Renal cortical epithelial cell (primary cell): ENCODE measurements at places on chromosomes 3 and 15. TPM values are rescaled to one million over a fixed set of nuclear protein-coding genes. Genes with fewer than 3 reads are reported as not detected.
A peak's percentile ranks its signal among the peaks of the same experiment; 100 is the strongest.

DNA sequence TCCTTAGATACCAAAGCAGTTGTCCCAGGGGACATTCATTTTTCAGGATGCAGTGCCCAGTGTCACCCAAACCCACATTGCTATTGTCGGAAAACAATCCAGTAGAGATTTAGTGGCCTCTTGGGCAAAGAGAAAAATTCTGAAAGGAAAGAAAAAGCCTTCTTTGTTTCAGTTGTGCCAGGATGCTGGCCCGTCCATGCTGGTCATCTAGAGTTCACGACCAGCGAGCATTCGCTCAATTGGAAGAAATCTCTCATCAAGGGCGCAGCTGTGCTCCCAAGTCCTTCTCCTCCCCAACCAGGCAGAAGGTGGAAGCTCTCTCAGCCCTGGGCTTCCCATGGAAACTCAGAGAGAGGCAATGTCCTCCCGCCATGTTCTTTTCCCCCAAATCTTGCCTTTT, 123.7 kb downstream of the MTHFS start:
- DNase-seq: no peak

GRCh38 chr3:62812631-62813030, 62.6 kb downstream of the CADPS start:
- no peak for DNase-seq

GRCh38 chr3:53111822-53112221, 18.4 kb downstream of the RFT1 start:
- DNase-seq: no peak

DNA sequence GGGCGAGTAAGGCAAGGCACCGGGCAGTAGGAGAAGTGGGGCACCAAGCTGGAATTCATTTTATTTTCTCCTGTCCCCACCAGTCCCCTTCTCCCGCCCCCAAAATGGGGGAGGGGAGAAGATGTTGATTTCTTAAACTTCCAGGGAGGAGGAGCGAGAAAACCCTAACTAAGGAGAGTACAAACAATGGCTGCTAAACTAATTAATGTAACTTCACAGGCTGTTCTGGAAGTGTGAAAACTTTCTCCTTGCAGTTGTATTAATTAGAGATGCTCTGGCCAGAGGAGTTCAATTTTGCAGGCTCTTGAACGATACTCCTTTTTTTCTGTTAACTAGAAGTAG, 11.5 kb downstream of the ZIC4 start:
- no peak for DNase-seq

DNA sequence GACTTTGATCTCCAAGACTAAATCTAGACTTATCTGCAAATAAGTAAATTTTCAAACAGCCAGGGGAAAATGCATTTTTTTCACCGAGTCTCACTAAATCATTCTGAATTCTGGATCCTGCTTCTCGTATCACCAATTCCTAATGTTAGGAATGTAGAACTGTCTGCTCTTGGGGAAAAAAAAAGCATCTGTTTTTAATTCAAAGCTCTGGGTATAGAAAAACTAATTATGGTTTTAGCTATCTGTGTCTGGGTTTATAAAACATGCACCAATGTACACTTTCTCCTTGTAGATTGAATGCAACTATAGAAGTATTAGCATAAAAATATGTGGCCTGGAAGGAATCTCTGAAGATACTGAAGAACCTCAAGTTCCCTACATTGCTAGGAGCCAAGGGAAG, 4.8 kb upstream of the CDAN1 start:
- DNase-seq: no peak

- peak; percentile 24 for DNase-seq
These were observed 2.3 kb downstream of the LNP1 start for GRCh38 chr3:100403362-100404249.

DNA sequence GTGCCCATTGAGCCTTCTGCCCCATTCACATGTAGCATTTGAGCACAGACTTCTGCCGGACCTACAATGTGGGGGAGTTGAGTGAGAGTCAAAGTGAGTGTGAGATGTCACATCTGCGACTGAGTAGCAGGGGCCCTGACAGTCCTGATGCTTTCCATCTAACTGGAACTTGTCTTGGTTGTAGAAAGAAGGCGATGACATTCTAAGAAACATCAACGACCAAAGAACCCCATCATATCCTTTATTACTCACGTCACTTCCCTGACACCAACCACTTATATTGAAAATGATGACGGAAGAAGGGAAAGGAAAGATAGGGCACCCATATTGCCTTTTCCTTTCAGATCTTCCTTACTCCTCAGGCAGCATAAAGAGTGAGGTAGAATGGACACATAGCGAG, 30.5 kb downstream of the SMAD3 start:
- no peak for DNase-seq

- DNase-seq: no peak
These were observed 40.5 kb downstream of the SLC12A6 start for GRCh38 chr15:34297059-34297458.

- no peak for DNase-seq
These were observed 17.5 kb downstream of the SLCO3A1 start for GRCh38 chr15:91870876-91871537.

DNA sequence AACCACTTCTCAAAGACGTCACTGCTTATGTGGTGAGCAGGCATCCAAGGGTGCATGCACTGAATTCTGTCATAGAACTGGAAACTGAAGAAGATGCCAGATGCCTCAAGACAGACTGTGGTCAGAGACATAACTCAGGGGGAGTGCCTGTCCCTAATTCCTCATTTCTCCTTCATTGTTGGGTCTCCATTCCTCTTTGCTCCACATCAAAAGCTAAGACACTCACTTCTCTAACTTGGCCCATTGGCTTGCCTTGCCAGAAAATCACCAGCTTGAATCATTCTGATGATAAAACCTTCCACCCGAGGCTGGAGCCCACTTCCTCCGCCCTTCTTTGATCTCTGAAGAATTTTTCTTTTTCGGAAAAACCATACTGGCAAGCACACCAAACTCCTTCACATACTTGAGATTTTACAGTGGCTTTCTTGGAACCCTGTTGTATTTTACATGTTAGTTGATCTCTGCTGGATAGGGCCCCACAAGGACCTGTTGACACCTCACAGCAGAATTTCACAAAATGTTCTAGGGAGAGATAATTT, 69.9 kb downstream of the COL8A1 start:
- no peak for DNase-seq

SPATA12 gene
- total RNA-seq: 0.10 TPM in 1 of 2 replicates, not detected in the other
